ENCODE measurements at places on chromosomes 6 and 20.

- no peak for DNase-seq
Observed at GRCh38 chr6:50093116-50093937, 43.6 kb upstream of the DEFB112 start.

GRCh38 chr6:19713411-19713810 lies 123.8 kb upstream of the ID4 start:
- no peak for DNase-seq

DNA sequence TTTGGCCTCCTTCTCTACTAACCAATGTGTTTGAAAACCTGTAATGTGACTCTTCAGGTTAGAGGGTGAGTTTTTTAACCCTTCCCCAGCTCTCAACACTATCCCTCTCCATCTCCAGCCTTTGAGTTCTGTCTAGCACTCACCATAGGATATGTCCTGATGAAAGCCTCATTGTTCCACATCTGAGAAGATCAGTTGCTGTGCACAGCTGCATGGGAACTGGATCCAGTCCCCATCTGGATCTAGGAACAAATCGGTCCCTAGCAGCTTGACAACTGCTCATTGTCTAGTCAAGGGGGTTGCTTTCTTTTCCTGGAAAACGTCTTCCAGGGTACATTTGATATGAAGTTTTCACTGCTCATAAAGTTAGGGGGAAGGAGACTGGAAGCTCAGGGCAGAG lies 45.4 kb upstream of the AGPAT4 start:
- peak; percentile 4 for DNase-seq

GRCh38 chr6:18562726-18563125 lies 175.6 kb downstream of the RNF144B start:
- no peak for DNase-seq

- DNase-seq, result no peak
Observed at GRCh38 chr6:156647140-156647784, 129.9 kb upstream of the ARID1B start.

- DNase-seq, result no peak
Observed at GRCh38 chr6:149438855-149439254, 38.8 kb downstream of the SUMO4 start.

DNA sequence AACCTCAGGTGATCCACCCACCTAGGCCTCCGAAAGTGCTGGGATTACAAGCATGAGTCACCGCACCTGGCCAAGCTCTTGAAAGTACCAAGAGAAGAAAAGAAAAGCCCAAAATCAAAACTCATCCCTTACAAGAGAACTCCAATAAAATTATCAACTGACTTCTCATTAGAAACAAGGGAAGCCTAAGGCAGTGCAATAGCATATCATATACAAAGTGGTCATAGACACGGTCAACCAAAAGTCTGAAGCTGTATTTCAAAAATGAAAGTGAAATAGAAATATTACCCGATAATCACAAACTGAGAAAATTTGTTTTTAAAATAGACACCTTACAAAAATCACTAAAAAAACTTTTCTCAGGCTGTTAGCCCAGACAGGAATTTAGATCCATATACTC lies 1321.1 kb upstream of the GJE1 start:
- DNase-seq, result no peak

DNA sequence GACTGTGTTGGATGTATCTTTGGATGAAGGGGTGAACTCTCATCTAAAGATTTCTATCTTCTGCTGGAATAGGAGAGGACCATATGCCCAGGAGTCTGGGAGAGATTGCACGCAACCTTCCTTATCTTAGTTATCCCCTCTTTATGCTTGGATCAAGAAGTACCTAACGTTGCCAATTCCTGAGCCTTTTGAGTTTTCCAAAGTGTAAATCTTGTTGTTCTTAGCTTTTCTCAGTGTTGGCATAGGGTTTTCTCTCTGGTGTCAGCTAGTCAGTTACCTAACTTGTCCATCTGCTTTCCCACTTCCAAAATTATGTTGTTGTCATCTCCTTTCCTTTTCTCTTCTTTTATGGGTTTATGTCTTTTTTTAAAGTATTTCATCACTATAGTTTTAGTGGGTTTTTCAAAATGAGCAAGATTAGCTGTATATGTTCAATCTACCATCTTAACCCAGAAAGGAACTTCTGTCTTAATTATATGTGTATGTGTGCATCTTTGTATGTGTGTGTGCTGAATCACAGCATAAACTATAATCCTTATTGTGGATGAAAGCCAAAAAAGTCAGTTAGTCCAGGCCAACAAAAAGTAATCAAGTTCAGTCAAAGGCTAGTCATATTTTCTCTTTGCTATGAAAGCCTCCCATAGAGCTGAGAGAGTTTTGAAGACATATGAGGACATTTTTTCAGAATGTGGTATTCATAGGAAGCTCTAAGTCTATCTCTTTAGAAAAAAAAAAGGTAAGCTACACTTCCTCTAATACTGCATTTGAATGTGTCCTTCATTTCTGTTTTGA lies 72.1 kb downstream of the KHDC1L start:
- DNase-seq, result no peak

DNA sequence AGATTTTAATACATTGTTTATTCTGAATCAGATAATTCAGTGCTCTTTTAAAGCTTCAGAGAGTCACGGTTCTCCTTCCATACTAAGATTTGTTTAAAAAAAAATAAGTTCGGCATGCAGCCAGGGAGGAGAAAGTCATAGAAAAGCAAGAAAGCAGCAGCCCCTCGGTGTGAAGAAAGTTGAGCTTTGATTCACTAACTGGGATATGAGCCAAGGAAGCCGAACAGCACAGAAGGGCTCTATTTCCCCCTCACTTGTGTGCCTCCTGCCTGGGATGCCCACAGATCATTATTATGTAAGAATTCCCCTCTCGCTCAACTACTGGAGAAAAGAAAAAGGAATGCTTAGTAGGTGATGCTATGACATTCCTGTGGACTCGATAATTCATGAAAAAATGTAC lies 69.3 kb upstream of the SYNJ2 start:
- DNase-seq, result no peak

Data from retina (tissue), 1 donor.